Naive thymus-derived CD4-positive, alpha-beta T cell (primary cell): ENCODE measurements at places on chromosomes 2 and 18. TPM values are rescaled to one million over a fixed set of nuclear protein-coding genes. Genes with fewer than 3 reads are reported as not detected.

DNA sequence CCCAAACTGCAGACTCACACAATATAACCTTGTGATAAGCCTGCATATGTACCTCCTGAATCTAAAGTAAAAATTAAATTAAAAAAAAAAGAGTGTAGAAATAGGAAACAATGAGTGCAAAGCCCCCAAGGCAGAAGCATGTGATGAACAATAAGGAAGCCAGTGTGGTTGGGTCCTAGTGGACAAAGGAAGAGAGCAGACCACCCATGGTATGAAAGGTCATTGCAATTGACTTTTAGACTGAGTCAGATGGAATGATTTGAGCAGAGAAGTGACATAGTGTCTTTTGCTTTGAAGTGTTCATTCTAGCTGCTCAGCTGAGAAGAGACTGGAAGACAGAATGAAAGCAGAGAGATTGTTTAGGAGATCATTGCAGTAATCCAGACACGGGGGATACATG is 417.1 kb downstream of the RAD51AP2 start:
- H3K27ac ChIP-seq: no peak overlapping the region
- no peaks in the 10 kb centered on the region for H3K27me3 ChIP-seq
- H3K4me3 ChIP-seq: no peak overlapping the region
- no peaks in the 10 kb centered on the region for H3K4me1 ChIP-seq
- no peaks in the 10 kb centered on the region for H3K36me3 ChIP-seq

DNA sequence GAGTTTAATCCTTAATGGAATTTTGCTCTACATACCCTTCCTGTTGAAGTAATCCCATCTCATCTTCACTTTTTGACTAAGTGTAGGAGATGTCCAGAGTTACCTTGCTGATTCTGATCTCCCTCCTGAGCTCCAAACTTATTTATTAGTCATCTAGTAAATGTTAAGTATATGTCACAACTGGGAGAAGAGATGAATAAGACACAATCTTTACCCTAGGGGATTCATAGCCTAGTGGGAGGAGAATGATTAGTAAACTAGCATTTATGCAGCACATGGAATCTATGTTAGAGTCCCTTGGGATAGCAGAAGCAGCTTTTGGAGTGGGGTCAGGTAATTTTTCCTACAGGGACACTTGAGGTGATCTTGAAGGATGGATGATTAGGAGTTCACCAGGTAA is 20.7 kb downstream of the ACVR2A start:
- DNase-seq: no peak
- H3K36me3 ChIP-seq: no peaks in the 10 kb centered on the region
- H3K27me3 ChIP-seq: no peaks in the 10 kb centered on the region

- no peaks in the 10 kb centered on the region for H3K27me3 ChIP-seq
- H3K27ac ChIP-seq: no peak overlapping the region
- H3K4me1 ChIP-seq: no peaks in the 10 kb centered on the region
- DNase-seq: no peak
Measured at GRCh38 chr2:74093840-74094239, 53.9 kb downstream of the BOLA3 start.

DNA sequence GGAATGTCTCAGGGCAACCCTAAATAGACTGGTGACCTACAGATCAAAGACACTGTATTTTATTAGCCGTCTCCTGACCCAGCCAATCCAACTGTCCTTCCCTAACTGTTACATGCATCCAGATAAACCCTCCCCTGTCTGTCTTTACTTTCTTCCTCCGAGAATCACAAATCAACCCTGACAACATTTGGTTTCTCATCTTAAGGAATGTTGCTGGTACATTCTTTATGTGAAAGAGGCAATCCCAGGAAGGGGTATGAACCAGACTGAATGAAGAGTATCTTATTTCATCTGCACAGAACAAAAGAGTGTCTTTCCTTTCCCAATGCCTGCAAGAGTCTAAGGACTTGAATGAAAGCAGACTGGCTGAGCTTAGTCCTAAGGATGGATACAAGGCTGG is 113.9 kb upstream of the LTBP1 start:
- H3K27me3 ChIP-seq: no peaks in the 10 kb centered on the region
- DNase-seq: no peak
- H3K4me1 ChIP-seq: no peaks in the 10 kb centered on the region
- no peaks in the 10 kb centered on the region for H3K36me3 ChIP-seq

DNA sequence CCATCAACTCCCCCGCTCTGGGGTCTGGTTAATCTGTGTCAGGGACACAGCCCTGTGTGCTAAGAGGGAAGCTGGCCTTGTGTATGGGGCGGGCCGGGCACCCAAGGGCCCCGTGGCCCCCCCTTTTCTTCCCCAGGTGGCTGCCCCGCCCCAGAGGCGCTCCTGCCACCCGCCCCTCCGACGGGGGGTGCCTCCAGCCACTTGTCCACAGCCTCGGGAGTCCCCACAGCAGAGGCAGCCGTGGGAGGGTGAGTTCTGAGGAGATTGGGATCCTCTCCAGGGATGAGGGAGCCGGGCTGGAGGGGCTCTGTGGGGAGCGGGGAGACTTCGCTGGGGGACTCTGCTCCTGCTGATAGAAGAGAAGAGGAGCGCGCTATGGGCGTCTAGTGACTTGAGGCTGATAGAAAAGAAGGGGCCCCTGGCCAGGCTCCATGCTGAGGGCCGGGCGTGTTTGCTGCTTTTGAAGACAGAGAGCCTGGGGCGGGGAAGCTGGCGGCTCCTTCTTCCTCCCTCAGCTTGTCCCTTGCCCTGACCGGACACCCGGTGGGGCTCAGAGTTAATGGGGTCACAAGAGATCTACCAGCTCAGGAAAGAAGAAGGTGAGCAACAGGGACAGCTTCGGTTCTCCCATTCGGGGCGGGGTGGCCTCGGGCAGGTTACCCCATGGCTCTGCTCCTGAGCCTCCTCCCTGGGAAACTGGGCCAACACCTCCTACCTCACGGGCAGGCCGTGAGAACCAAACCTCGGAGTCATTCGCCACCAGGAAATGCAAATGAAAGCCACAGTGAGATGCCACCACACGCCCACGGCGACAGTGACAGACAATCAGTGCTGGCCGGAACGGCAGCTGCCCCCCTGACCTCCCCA is 89.4 kb upstream of the TAF1B start:
- no peaks in the 10 kb centered on the region for H3K36me3 ChIP-seq
- peaks cover 28% of the 10 kb centered on the region for H3K4me1 ChIP-seq
- no peak overlapping the region for H3K27ac ChIP-seq
- H3K27me3 ChIP-seq: no peaks in the 10 kb centered on the region
- DNase-seq: no peak

GRCh38 chr18:79317703-79318102 is 78.0 kb upstream of the NFATC1 start:
- H3K4me1 ChIP-seq: no peaks in the 10 kb centered on the region
- H3K36me3 ChIP-seq: peaks cover 28% of the 10 kb centered on the region
- DNase-seq: no peak

GRCh38 chr2:18483896-18484295 is 76.6 kb downstream of the RDH14 start:
- no peak overlapping the region for H3K4me3 ChIP-seq
- H3K27me3 ChIP-seq: no peaks in the 10 kb centered on the region
- H3K36me3 ChIP-seq: no peaks in the 10 kb centered on the region
- no peaks in the 10 kb centered on the region for H3K4me1 ChIP-seq
- DNase-seq: no peak

DNA sequence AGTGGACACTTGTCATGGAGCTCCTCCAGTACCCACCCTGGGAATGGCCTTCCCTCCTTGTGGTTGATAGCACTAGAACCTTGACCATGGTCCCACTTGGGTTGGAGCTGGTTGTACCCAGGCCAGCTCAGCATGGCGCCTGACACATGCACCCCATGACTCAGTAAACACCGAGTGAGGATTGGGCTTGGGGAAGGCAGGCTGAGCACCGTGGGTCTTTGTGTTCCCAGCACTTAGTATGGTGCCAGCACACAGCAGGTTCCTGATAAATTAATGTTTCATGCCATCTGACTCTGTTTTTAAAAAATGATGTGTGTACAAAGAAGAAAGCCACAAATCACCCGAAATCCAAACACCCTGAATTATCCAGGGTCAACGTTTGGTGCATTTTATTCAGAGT is 69.8 kb downstream of the CIB4 start:
- no peaks in the 10 kb centered on the region for H3K4me1 ChIP-seq
- no peak overlapping the region for H3K27ac ChIP-seq
- H3K4me3 ChIP-seq: no peak overlapping the region

DNA sequence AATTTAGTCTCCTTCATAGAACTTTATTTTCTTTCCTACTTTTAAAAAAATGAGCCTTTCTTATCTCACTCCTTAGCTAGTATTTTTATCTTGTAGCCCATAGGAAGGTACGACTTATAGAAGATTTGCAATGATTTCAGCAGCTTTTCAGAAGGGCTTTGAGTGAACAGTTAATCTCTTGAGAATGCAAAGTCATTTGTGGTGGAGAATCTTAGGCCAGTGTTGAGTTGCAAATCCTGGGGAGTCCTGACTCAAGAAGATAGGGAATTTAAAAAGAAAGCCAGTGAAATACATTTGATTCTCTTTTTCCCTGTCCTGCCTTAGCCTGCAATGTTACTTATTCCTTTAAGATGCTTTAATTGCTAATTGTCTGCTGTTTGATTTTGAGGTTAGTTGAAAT is 33.6 kb downstream of the LYPD6 start:
- no peaks in the 10 kb centered on the region for H3K4me1 ChIP-seq
- H3K27me3 ChIP-seq: no peaks in the 10 kb centered on the region
- H3K36me3 ChIP-seq: no peaks in the 10 kb centered on the region

GRCh38 chr2:234368861-234369261 is 128.0 kb downstream of the ARL4C start:
- no peaks in the 10 kb centered on the region for H3K36me3 ChIP-seq
- peak overlapping the region; percentile 48 for H3K27ac ChIP-seq
- no peak overlapping the region for H3K4me3 ChIP-seq
- peak; percentile 21 for DNase-seq

DNA sequence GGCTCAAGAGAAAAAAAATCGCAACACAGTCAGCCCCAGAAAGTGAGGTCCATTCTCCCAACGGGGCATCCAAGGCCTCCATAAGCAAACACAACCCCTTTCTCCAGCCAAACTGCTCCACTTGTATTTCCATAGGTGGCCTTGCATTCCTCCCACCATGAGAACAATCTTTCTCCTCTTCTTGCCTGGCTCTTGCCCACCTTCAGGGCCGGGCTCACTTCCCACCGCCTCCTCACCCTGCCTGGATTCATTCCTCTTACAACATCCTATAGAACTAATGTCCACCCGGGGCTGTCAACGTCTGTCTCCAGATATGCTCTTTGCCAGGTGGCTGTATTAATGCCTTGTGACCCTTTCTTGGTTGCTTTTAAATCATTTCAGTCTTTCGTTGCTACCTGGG is 124.5 kb downstream of the SMAD7 start:
- no peaks in the 10 kb centered on the region for H3K36me3 ChIP-seq
- no peak overlapping the region for H3K4me3 ChIP-seq
- no peak for DNase-seq
- no peaks in the 10 kb centered on the region for H3K27me3 ChIP-seq
- H3K27ac ChIP-seq: no peak overlapping the region

- DNase-seq: no peak
- no peaks in the 10 kb centered on the region for H3K4me1 ChIP-seq
- H3K27me3 ChIP-seq: no peaks in the 10 kb centered on the region
- H3K27ac ChIP-seq: no peak overlapping the region
Measured at GRCh38 chr2:85168942-85169341, 35.8 kb downstream of the TCF7L1 start.

UBE2E3 gene
- 24.3 TPM for total RNA-seq

ACTR3 gene
- 198 TPM for total RNA-seq

VWC2L gene
- not detected for total RNA-seq

HOXD8 gene
- not detected for total RNA-seq

LONRF2 gene
- total RNA-seq: 0.23 and 0.24 TPM in 2 replicates

ZEB2 gene
- total RNA-seq: 534 TPM

WNT6 gene
- total RNA-seq: not detected
